Hippocampal formation (tissue), 2 donors: ENCODE measurements at places on chromosomes 3 and 15.

DNA sequence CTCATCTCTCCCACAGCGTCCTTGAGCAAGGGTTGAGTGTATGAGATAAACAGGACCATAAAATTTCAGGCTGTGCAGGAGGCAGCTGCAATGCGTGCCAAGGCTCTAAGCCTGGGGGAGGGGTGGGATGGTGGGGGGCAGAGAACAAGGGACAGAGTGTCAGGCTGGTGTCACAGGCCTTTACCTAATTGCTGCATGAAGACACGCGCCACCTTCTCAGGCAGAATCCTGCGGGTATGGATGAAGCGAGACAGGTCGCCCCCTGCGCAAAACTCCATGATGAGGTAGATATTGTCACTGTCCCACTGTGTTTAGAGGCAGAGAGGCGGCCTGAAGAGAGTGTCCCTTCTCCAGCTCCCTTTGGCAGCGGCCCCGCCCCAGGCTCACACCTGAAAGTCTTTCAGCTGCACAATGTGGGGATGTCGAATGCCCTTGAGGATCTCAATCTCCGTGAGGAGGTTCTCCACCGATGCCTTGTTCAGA is 1.0 kb downstream of the ULK3 start:
- no peak for DNase-seq

- no peak for DNase-seq
Measured at GRCh38 chr15:60568914-60569391, 90.0 kb upstream of the ICE2 start.

GRCh38 chr3:56761887-56762651 is 39.7 kb downstream of the ARHGEF3 start:
- no peak for DNase-seq

- no peak for DNase-seq
Measured at GRCh38 chr3:39226106-39226741, 33.8 kb upstream of the XIRP1 start.

DNA sequence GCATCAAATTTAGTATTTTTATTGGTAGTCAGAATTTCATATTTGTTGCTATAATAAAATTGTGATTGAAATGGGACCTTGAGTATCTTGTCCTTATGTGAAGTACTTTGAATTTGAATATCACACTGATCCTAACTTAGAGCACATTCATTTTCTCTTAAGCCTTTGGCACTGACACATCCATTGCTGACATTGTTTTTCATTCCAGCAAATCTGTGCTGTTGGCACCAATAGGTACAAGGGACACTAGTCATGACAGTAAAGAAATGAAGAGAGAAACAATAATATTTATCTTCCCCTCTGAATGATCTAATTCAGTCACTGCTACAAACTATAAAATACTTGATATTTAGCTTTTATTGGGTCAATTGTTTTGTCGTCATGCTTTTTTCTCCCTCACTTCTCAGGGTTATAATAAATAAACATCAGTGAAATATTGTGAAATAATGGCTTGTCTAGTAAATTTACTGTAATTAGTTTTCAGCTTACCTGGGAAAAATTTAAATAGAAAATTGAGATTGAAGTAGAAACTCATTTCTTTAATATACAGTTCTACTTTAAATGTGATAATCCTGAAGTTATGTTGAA is 166.8 kb upstream of the MLF1 start:
- no peak for DNase-seq

GRCh38 chr3:173676094-173676493 is 278.6 kb downstream of the NLGN1 start:
- DNase-seq, result no peak

DNA sequence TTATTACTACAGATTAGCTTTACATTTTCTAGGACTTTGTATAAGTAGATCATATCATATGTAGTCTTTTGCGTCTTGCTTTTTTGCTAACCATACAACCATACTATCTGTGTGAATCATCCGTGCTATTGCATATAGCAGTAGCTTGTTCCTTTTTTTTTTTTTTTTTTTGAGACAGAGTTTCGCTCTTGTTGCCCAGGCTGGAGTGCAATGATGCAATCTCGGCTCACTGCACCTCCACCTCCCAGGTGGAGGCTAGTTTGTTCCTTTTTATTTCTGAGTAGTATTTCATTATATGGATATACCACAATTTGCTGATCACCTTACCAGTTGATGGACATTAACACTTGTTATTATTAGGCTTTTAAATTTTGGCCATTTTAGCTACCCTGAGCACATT is 54.5 kb upstream of the TBL1XR1 start:
- no peak for DNase-seq

- no peak for DNase-seq
Measured at GRCh38 chr3:56357266-56357665, 111.0 kb downstream of the ERC2 start.

DNA sequence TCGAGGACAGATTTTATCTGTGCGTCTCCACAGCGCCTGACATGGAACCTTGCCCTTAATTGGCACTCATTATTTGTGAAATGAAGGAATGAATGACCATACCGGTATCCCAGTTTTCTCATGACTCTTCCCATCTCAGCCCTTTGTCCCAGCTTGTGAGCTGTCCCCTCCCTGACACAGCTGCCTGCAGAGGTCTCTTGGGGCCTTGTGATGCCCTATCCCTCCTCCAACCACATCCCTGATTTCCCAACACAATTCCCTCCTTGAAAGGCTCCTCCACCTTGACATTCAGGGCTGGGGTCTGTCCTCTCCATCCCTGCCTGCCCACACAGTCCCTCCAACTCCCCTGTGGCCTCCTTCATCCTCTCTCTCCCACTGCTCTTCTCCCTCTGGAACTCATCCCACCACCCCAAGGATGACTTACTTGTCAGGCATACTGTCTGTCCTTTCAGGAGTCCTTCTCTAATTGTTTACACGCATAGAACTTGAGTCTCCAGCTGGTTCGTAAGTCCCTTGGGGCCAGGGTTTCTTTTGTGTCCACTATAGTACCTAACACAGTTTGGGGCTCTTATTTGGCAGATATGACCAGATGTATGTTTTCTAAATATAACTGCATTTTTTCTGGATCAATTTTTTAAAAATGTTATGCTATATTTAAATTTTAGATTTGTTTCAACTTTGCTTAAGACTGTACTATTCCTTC is 35.6 kb upstream of the FILIP1L start:
- no peak for DNase-seq

DNA sequence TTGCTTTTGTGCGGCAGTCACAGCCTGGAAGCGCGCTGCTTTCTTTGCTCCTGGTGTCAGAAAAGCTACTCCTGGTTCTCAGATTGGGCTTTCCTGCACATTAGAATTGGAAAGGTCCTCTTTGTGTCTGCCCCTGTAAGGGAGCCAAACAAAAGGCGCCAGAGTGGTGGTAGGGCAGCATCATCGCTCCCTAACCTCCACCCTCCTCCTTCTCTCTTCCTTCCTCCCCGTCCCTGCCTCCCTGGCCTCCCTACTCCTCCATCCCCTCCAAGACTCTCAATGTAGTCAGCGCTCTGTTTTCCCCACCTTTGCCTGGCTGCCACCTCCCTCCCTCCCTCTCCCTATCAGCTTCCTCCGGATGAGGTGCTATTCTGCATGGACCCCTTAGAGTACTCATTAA is 65.3 kb downstream of the SH3GL3 start:
- no peak for DNase-seq
